GF-D8 (cell line): ENCODE measurements at places on chromosomes 7 and 10.
A peak's percentile ranks its signal among the peaks of the same experiment; 100 is the strongest.

- DNase-seq, result no peak
These were observed 119.4 kb downstream of the KMT2E start for GRCh38 chr7:105133358-105133757.

- DNase-seq, result no peak
These were observed 126.7 kb downstream of the ARL4A start for GRCh38 chr7:12814107-12814506.

DNA sequence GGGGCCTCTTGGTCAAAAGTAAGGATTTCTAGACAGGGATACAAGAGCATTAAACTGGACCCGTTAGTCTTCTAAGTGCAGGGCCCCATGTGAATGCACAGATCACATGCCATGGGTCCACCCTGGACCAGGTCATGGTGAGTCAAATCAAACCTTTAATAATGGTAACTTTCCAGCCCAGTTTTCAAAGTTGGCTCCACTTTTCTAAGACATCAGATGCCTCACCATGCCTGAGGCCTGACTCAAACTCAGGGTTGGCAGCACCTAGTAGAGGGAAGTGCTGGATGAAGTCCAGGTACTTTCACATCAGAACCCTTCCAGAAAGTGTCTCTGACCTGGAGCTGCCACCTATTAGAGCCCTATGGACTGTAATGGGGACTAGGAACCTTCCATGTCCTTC is 9.7 kb upstream of the SMIM30 start:
- no peak for DNase-seq

- no peak for DNase-seq
These were observed 25.5 kb downstream of the RBM17 start for GRCh38 chr10:6114299-6114698.

GRCh38 chr10:44058259-44058658 is 326.6 kb downstream of the CXCL12 start:
- DNase-seq, result no peak

DNA sequence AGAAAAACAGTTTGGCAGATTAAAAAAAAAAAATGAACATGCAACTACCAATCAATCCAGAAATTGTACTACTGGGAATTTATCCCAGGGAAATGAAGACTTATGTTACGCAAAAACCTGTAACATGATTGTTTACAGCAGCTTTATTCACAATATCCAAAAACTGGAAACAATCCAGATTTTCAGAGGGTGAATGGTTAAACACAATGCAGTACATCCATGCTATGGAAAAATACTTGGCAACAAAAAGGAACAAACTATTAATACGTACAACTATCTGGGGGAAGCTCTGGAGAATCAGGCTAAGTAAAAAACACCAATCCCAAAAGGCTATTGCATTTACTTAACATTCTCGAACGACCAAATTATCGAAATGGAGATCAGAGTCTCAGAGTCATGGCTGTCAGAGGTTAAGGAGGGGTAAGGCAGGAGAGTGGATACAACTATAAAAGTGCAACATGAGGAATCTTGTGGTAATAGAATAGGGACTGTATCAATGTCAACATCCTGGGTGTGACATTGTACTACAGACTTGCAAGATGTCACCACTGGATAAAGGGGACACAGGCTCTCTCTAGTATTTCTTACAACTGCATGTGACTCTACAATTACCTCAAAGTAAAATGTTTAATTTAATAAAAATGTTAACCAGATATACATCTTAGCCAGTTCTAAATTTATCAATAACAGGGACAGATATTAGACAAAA is 21.5 kb upstream of the RUFY2 start:
- no peak for DNase-seq

DNA sequence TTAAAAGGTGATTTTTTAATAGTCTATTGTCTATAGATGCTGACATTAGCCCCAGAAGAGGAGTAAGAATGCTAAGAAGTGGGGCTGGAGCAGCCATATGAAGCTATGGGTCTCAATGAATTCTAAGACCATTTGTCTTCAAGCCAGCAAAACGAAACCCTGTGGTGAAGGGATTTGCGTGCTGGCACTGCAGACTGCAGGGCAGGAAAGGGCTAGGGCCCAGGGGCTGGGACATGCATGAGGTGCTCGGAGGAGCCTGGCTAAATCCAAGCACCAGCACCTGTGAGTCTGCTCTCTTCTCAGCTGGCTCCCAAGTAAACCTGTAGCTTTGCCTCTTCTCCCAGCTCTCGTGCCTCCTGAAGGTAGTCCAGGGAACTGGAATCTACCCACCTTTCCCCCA is 1.3 kb upstream of the NDST2 start:
- DNase-seq, result no peak

DNA sequence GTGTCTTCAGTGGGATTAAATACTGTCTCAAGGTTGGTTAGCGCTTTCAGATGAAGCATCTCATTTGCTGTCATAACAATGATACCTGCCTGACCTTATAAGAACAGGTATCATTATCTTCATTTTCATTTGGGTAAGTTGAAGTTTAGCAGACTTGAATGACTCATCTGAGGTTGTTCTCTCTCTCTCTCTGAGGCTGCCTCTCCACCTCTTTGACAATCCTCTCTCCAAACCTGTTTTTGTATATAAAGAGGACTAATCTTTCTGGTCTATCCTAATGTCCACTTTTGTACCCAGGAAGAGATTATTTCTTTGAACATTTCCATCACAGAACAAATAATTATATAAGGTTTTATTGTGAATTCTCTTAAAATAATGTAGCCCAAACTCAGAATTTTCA is 291.4 kb downstream of the KLF6 start:
- DNase-seq, result no peak

- no peak for DNase-seq
These were observed 145.2 kb downstream of the DNAJB6 start for GRCh38 chr7:157482025-157482424.

DNA sequence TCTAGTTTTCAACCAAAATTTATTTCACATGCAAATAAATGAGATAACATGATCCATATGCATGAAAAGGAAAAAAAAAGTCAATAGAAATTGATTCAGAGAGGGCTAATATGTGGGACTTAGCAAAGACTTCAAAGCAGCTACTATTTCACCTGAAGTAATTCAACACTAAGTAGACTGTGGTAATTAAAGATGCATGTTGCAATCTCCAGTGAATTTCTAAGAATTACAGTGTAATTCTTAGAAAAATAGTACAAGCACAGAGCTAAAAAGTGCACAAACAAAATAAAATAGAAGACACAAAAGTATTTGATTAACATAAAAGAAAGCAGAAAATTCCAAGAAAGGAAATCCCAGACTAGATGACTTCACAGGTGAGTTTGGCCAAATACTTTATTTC is 25.7 kb downstream of the GPR22 start:
- DNase-seq, result no peak

GRCh38 chr10:22475651-22476600 is 130.6 kb downstream of the SPAG6 start:
- DNase-seq, result no peak

- DNase-seq, result no peak
These were observed 419.9 kb downstream of the ARL4A start for GRCh38 chr7:13107291-13107690.

- DNase-seq, result peak; percentile 68
These were observed 8.8 kb downstream of the PPIF start for GRCh38 chr10:79356104-79356503.

DNA sequence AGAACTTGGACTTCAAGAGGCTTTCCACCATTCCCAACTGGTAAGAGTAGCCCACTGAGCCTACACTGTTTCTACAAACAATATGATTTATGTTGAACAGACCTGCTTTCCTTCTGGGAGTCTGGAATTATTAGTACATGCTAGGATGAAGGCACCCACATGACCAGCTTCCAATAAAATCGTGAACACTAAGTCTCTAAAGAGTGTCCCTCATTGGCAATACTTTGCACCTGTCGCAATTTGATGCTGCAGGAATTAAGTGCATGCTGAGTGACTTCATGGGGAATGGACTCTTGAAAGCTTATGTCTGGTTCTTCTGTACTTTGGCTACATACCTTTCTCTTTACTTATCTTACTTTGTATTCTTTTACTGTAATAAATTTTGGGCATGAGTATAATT is 305.2 kb upstream of the GHITM start:
- DNase-seq, result no peak

- no peak for DNase-seq
These were observed 972 bp downstream of the ORC5 start for GRCh38 chr7:104206841-104207240.

- no peak for DNase-seq
These were observed 761 bp upstream of the CHST12 start for GRCh38 chr7:2402687-2403013.

DNA sequence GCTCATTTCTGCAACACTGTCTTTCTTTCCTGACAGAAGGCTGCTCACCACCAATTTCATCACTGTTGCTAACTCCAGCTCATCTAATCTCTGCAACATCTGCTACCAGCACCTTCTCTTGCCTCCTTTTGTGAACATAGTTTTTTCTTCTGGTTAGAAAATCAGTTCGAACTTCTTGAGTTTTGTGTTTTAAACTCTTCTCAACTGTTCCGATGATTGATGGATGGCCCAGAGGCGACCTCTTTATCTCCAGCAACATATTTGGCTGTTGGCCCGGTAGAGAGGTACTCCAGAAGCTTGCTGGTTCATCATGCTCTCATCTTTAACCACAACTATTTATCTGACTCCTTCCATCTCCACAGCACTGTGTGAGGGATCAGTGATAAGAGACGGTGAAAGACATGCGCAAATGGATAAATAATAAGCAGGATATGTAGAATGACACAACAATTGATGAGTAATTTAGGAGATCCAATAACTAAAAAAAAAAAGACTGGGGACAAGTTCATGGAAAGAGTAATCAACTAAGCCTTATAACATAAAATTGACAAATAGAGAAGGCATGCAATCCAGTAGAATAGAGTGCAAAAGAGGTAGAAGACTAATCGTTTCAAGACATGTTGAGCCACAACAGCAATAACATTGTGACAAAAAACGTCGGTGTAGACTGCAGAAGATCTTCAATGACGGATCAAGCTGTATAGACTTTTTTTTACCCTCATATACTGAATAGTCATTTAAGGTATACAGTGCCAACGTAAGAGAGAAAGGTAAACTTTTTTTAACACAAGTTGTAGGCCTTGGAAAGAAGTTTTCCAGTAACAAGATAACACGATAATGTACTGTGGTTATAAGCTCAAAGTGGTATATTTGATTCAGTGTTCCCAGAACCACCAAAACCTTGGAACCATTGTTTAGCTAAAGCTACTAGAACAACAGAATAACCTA is 152.2 kb downstream of the CRPPA start:
- peak; percentile 99 for DNase-seq

DNA sequence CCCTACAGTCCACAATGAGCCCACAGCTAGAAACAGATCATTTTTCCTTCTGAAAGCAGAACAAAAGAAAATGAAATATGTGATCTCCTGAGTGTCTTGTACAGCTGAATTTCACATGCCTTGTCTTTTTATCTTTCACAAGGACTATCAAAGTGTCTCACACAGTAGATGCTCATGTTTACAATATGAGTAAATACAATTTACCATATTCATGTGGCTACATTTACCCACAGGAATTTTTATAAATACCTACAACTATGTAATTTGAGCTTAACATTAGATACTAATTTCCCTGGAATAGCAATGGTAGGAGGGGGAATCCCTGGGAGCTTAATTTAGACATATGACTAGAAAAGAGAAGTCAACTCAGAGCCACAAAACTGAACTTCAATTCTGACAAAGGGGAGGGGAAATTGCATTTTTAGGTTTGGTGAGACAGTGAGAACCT is 186.2 kb downstream of the MACC1 start:
- no peak for DNase-seq

DNA sequence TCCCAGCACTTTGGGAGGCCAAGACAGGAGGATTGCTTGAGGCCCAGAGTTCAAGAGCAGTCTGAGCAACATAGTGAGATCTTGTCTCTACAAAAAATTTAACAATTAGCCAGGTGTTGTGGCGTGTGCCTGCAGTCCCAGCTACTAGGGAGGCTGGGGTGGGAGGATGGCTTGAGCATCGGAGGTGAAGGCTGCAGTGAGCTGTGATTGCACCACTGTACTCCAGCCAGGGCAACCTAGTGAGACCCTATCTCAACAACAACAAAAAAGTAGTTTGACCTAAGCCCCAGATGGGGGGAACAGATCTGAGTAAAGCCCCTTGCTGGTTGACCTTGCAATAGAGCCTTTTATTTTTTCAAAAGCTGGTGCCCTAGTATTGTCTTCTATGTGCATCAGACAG is 15.6 kb upstream of the CCSER2 start:
- no peak for DNase-seq

- DNase-seq, result no peak
These were observed 516.9 kb downstream of the REEP3 start for GRCh38 chr10:64038107-64038506.

GRCh38 chr7:151389096-151389767 is 20.6 kb downstream of the WDR86 start:
- no peak for DNase-seq
